ENCODE measurements at places on chromosomes 12 and 14.

DNA sequence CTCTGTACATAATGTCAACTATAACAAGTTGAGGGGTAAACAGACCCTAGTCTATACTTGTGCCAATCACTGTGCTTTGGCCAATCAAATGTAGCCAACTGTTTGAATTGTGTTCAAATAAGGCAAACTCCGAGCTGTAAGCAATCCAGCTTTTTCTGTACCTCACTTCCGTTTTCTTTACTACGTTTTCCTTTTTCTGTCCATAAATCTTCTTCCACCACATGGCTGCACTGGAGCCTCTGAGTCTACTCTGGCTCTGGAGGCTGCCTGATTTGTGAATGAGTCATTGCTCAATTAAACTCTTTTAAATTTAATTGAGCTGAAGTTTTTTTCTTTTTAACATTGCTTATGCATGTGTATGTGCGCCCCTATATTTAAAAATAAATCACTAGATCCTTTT is 29.7 kb downstream of the CLEC1A start:
- DNase-seq, result no peak

DNA sequence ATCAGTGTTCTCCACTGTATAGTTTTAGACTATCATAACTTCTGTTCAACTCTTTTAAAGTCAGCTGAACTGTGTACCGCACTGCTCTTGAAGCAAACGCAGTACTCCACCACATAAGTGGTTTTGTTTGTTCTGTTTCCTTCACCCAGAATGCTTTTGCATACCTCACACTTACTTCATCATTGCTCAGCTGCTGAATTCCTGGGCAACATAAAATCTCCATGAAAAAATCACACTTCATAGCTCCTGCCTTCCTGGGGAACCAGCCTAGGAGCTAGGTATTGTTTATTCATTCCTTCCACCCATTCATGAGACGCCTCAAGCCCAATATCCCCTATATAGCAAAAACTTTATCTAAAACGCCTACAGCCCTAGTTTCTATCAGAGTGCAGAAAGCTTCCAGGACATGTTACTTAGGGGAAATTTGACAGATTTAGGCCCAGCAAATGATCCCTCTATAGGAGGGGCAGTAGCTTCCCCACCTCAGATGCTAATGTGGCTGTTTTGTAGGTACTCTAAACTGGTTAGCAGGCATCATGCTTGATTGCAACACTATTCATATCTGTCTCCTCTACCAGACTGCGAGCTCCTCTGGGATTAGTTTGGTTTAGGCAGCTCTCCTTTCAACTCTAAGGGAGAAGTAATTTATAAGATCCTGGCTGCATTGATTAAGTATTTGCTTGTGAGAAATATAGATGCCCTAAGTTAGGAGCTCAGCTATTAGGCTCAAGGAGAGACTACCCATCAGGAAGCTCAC is 44.5 kb downstream of the LRRC9 start:
- no peak for DNase-seq

GRCh38 chr12:41344776-41345470 is 156.8 kb downstream of the PDZRN4 start:
- no peak for DNase-seq

DNA sequence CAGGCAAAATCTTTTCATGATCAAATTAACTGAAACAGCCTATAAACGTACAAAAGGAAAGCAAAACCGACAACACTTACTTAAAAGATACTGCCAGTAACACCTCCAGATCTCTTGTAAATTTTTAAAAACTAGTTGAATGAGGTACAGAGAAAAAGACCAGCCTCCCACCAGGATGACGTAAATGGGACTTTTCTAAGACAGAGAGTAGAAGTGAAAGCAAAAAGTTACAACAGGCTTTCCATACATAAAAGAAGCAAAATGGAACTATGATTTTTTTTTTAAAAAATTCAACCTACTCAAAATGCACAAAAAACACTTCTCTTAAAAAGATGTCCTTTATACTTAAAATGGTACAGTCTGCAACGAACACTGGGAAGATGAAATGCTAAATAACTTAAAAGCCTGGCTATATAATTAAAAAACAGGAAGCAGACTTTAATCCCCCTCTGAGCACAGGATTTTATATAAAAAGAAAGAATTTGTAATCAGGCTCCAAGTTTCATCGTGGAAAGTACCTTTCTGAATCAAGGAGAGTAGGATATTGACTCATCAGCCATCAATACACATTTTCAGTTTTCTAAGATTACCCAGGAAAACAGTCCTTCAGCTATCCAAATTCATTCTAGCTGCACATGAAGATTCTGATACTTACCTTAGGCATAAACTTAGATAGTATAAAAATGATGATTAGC is 14.2 kb upstream of the MYO1A start:
- DNase-seq, result no peak

- DNase-seq, result no peak
Observed at GRCh38 chr14:37864861-37865718, 269.7 kb downstream of the TTC6 start.

GRCh38 chr12:93121729-93122488 is 192.8 kb upstream of the EEA1 start:
- no peak for DNase-seq

DNA sequence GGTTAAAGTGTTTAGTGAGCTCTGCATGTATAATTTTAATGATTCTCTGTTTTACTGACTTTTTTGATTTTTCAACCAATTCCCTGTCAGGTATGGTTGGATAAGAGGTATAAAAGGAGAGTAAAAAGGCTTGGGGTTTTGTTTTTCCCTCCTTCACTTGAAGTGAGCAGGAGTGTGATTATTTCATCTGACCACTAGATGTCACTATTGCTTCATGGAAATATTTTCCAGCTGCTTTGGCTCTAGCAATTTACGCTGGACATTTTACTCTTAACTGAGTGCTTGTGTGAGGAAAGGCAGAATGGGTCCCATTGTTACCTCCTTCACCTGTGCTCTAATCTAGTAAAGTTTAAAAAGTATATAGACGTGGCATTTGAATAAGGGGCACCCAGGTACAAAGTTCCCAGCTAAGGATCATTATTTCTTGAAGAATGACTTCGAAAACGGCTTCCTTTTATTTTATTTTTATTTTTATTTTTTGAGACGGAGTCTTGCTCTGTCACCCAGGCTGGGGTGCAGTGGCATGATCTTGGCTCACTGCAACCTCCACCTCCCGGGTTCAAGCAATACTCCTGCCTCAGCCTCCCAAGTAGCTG is 66.5 kb downstream of the TBC1D30 start:
- no peak for DNase-seq

- no peak for DNase-seq
Observed at GRCh38 chr12:99339663-99340062, 307.9 kb upstream of the GARIN6 start.

All from stimulated activated CD8-positive, alpha-beta memory T cell treated with anti-CD3 and anti-CD28 coated beads, Interleukin-12 subunit alpha, Interleukin-12 subunit beta, amount 100 ng/mL, for 1 hour (primary cell).